ENCODE measurements at places on chromosomes 2 and 18. TPM values are rescaled to one million over a fixed set of nuclear protein-coding genes. Genes with fewer than 3 reads are reported as not detected.
A peak's percentile ranks its signal among the peaks of the same experiment; 100 is the strongest.

DNA sequence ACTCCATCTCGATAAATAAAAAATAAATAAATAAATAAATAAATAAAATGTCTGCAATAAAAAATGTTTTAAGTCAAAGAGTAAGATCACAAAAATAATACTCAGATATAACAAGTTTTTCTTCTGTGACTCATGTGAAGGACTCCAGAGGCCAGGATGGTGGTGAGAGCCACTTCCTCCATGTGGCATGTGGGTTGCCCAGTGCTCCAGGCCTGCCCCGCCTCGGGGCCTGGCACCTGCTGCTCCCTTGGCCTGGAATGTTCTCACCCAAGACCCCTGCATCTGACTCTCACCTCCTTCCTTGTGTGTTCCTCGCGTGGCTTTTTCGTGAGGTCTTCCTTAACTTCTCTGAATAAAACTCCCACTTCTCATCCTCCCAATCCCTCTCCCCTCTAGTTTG lies 77.4 kb upstream of the LDLRAD4 start:
- no peaks in the 10 kb centered on the region for H3K36me3 ChIP-seq
- no peak for DNase-seq
- H3K27me3 ChIP-seq, result peaks cover 37% of the 10 kb centered on the region
- no peak overlapping the region for H3K4me3 ChIP-seq
- peaks cover 14% of the 10 kb centered on the region for H3K4me1 ChIP-seq

GRCh38 chr2:136019825-136020224 lies 34.4 kb upstream of the DARS1 start:
- peaks cover 2% of the 10 kb centered on the region for H3K4me1 ChIP-seq
- H3K4me3 ChIP-seq, result no peak overlapping the region
- H3K27me3 ChIP-seq, result no peaks in the 10 kb centered on the region
- peak overlapping the region; percentile 31 for H3K27ac ChIP-seq

CDK15 gene
- total RNA-seq, result 0.83 TPM

GRCh38 chr18:46768166-46768921 lies 11.5 kb upstream of the ST8SIA5 start:
- H3K4me1 ChIP-seq, result no peaks in the 10 kb centered on the region
- no peaks in the 10 kb centered on the region for H3K36me3 ChIP-seq
- H3K27me3 ChIP-seq, result peaks cover 23% of the 10 kb centered on the region
- no peak overlapping the region for H3K27ac ChIP-seq
- no peak for DNase-seq

GRCh38 chr18:27921392-27921791 lies 255.5 kb downstream of the CDH2 start:
- no peaks in the 10 kb centered on the region for H3K36me3 ChIP-seq
- no peaks in the 10 kb centered on the region for H3K4me1 ChIP-seq
- H3K27me3 ChIP-seq, result no peaks in the 10 kb centered on the region
- DNase-seq, result no peak
- no peak overlapping the region for H3K4me3 ChIP-seq
- H3K27ac ChIP-seq, result no peak overlapping the region

GRCh38 chr18:10401521-10401920 lies 52.9 kb upstream of the APCDD1 start:
- H3K4me3 ChIP-seq, result no peak overlapping the region
- H3K27ac ChIP-seq, result no peak overlapping the region
- no peaks in the 10 kb centered on the region for H3K27me3 ChIP-seq
